ENCODE measurements at places on chromosomes 7 and 10. TPM values are rescaled to one million over a fixed set of nuclear protein-coding genes. Genes with fewer than 3 reads are reported as not detected.

- H3K4me1 ChIP-seq, result no peaks in the 10 kb centered on the region
- H3K27me3 ChIP-seq, result no peaks in the 10 kb centered on the region
- H3K4me3 ChIP-seq, result no peak overlapping the region
- no peaks in the 10 kb centered on the region for H3K36me3 ChIP-seq
- DNase-seq, result no peak
Measured at GRCh38 chr10:85978566-85979358, 387.8 kb downstream of the GRID1 start.

DNA sequence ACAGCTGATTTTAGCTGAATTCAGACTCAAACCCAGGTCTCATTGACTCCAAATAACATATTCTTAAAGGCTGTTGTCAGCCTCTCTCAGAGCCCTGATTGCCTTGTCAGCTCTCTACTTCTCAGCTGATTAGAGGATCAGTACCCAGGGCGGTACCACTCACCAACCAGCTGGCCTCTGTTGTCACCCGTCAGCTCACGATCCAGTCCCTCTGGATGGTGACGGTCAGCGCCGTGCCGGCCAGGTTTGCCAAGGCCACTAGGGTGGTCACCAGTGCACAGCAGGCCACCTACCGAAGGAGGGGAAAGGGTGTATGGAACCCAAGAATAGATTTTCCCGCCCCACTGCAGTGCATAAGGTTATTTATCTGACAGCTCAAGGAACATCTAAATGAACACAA, 52.3 kb upstream of the TOMM7 start:
- H3K27me3 ChIP-seq, result no peaks in the 10 kb centered on the region
- no peak for DNase-seq
- H3K36me3 ChIP-seq, result no peaks in the 10 kb centered on the region
- H3K4me1 ChIP-seq, result no peaks in the 10 kb centered on the region
- H3K27ac ChIP-seq, result no peak overlapping the region
- no peak overlapping the region for H3K4me3 ChIP-seq

GRCh38 chr10:35495521-35496119, 109.5 kb upstream of the GJD4 start:
- no peaks in the 10 kb centered on the region for H3K27me3 ChIP-seq
- no peak for DNase-seq
- peaks cover 51% of the 10 kb centered on the region for H3K4me1 ChIP-seq
- H3K36me3 ChIP-seq, result peaks cover 8% of the 10 kb centered on the region
- no peak overlapping the region for H3K27ac ChIP-seq

- H3K4me3 ChIP-seq, result no peak overlapping the region
- no peaks in the 10 kb centered on the region for H3K27me3 ChIP-seq
- H3K27ac ChIP-seq, result no peak overlapping the region
- no peaks in the 10 kb centered on the region for H3K36me3 ChIP-seq
Measured at GRCh38 chr7:103735377-103735776, 254.1 kb downstream of the RELN start.

DNA sequence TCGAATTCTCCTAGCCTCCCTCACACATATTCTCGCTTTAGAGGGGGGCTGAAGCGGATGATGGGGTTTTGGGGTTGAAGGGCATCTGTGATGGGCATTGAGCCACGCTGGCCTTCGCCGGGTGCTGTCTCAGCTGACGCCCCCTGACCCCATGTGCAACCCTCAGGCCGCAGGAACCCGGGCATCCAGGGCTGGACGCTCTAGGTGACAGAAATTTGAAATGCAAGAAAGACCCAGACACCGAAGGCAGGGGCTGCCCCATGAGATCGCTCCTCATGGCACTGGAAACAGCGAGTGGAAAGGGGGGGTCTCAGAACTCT, 664 bp upstream of the C10orf88 start:
- H3K4me3 ChIP-seq, result peak overlapping the region; percentile 96
- peak overlapping the region; percentile 85 for H3K27ac ChIP-seq
- no peaks in the 10 kb centered on the region for H3K36me3 ChIP-seq
- H3K4me1 ChIP-seq, result peaks cover 30% of the 10 kb centered on the region
- H3K27me3 ChIP-seq, result no peaks in the 10 kb centered on the region
- DNase-seq, result no peak

DNA sequence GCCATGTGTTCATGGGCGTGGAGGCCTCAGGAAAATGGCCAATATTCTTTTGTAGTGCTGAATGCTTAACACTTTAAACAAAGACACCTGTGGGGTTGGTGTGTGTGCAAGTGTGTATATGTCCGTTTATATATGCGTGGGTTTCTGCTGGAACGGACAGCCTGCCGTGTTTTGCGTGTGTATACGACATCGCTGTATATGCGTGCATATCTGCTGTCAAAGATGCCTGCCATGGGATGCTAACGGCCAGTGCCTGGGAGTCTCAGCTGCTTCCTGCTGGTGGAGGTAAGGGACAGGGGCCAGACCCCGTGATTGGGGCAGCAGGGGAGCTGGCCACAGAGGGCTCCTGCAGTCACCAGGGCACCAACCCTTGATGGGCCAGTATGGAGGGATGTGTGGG, 216.3 kb upstream of the SHH start:
- no peak overlapping the region for H3K27ac ChIP-seq
- no peaks in the 10 kb centered on the region for H3K4me1 ChIP-seq
- H3K36me3 ChIP-seq, result no peaks in the 10 kb centered on the region
- H3K27me3 ChIP-seq, result peaks cover 22% of the 10 kb centered on the region
- H3K4me3 ChIP-seq, result no peak overlapping the region

GRCh38 chr10:128091636-128092210, 34.5 kb downstream of the MKI67 start:
- H3K36me3 ChIP-seq, result no peaks in the 10 kb centered on the region
- no peak overlapping the region for H3K4me3 ChIP-seq
- H3K27me3 ChIP-seq, result peaks cover 5% of the 10 kb centered on the region

GNGT1 gene
- not detected for total RNA-seq

HYAL4 gene
- total RNA-seq, result not detected

NUTM2D gene
- total RNA-seq, result 1.7 TPM

MYL10 gene
- total RNA-seq, result not detected

Measured in stomach (tissue), 19 donors.